ENCODE measurements at places on chromosomes 2 and 18.

- DNase-seq, result no peak
Observed at GRCh38 chr2:174888646-174889271, 116.4 kb downstream of the CHN1 start.

GRCh38 chr2:221154176-221154575, 417.9 kb downstream of the EPHA4 start:
- no peak for DNase-seq

DNA sequence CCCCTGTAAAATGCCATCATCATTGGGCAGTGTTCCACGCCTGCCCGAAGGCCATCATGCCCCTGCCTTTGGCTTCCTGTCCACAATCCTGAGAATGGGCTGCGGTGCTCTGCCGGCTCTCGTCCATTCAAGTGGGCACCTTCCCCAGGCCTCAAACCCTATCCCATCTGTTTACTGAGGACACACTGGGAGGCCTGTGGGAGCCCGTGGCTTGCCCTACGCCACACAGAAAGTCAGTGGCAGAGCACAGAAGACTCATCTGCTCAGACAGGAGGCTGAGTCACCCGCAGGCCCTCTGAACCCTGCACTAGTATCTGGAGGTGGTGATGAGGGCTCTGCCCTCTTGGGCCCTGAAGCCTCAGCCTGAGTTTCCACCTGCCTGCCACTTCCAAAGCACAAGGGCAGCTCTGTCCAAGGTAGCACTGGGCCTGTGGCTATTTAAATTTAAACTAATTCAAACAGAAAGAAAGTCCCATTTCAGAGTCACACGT, 19.1 kb upstream of the ANKRD53 start:
- no peak for DNase-seq

DNA sequence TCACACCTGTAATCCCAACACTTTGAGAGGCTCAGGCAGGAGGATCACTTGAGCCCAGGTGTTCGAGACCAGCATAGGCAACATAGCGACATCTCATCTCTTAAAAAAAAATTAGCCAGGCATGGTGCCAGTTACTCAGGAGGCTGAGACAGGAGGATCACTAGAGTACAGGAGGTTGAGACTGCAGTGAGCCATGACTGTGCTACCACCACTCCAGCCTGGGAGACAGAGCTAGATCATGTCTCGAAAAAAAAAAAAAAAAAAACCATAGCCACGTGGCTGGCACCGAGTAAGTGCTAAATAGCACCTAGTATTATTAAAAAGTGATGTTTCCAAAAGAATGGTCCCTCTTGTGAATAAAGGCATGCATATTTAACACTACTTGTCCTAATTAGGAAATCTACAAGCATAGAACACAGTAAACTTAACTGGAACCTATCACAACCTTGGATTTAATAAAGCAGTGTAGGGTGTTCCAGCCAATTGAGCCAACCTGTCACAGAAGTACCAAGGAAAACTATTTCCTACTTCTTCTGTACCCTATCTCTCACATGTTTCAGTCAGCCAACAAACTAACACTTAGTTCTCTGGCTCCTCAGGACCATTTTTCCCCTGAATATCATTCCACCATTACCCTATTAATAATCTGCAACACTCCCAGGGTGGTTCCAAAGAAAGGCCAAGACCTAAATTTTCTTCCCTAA, 8.8 kb downstream of the RAB1A start:
- no peak for DNase-seq

DNA sequence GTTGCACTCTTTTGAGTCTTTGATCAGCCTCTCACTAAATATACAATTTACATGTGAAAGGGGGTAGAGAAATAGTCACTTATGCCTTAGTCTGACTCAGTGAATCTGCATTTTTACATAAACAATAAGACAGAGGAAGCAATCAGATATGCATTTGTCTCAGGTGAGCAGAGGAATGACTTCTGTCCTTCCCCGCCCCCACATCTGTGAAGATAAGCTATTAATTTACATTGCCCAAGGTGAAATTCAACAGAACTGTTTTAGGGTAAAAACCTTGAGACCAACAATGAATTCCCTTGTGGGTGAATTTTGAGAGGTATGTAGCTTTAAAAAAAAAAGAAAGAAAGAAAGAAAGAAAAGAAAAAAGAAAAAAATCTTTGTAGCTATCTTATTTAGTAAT, 1302.9 kb upstream of the ACVR2A start:
- no peak for DNase-seq

DNA sequence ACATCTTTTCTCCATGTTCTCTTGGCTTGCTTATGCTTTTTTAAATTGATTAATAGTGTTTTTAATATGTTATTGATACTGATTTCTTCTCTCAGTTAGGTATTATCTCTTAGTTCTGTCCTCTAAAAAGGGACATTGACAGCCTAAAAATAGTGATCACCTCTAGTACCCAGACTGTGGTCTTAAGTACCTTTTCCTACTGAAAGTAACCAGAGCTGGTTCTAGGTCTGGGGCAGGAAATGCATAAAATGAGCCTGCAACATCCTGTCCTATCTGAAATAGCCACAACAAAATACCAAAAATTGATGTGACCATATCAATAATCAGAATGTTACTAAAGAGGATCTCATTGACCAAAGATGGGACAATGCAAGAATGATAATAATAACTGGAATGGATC, 113.3 kb downstream of the DNAH6 start:
- no peak for DNase-seq

DNA sequence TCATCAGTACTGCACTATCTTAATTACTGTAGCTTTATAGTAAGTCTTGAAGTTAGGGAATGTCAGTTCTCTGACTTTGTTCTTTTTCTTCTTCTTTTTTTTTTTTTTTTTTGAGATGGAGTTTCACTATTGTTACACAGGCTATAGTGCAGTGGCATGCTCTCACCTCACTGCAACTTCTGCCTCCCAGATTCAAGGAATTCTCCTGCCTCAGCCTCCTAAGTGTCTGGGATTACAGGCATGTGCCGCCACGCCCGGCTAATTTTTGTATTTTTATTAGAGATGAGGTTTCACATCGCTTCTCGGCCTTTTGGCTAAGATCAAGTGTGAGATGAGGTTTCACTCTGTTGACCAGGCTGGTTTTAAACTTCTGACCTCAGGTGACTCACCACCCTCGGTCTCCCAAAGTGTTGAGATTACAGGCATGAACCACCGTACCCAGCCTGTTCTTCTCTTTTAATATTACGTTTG, 41.9 kb upstream of the TANC1 start:
- no peak for DNase-seq

DNA sequence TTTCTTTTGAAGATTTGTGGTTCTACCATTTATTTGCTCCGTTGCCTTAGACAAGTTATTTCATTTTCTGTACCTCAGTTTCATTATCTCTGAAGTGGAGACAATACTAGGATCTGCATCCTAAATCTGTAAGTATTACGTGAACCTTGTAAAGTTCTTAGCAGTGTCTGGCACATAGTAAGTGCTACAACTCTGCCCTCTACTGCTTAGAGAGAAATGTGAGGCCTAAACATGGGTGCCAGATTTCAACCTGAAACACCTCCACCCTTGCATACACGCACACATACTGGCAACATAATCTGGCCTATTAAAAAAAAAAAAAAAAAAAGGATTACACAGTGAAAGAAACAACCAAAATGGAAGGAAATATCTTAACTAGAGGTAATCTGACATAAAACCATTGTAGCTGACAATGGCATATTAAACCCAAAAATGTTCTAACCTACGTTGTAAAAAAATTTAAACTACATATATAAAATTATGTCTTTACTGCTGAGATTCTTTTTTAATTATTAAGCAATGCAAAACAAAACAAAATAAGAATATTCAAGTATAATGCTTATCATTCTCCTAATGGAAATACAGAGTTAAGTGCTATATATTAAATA, 132.6 kb downstream of the MAP2 start:
- DNase-seq, result peak; percentile 18

GRCh38 chr2:208033701-208034502, 8.6 kb upstream of the PLEKHM3 start:
- DNase-seq, result peak; percentile 52

DNA sequence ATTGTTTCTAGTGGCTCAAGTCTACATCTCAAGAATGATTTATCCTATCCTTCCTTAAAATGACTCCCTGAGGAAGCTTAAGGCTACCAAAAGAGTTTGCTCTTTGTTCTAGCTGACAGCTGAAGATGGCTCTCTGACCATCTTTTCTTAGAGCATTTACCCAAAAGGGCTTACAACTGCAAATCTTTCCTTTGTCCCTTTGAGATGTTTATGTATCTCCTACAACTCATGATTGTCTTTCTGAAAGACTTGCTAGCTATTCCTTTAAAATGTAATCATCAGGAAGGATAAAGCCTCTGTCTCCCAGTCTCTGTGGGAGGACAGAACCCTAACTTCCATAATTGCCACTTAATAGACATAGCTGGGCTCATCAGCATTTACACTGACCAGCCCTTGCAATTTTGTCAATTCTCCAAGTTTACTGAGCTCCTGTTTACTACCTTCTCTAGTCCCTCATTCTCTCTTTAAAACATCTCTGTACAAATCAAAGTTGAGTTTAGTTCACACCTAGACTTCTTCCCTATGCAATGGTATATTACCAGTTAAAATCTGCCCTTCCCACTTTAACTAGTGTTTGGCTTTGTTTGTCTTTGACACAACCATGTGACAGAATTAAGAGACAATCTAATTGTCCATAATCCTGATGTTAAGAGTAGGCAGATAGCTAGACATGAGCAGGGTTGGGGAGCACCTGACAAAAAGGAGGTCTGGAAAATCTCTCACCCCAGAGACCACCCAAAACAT, 188.2 kb downstream of the PTH2R start:
- DNase-seq, result no peak

DNA sequence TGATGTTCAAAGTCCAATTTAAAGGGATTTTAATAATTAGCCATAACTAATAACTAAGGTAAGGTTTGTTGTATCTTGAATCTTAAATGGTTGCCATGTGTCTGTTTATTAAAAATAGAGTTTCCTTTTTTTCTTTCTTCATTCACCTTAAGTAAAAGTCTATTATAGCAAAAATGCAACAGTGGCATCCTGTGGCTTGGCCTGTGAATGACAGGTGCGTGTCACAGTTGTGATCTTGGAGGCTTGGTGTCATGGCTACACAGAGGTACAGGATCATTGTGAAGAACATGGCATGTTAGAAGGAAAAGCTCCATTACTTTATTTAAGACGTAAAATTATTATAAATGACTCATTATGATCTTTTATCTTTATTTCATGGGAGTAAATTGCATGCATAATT, 246.1 kb downstream of the BCL2 start:
- no peak for DNase-seq

- DNase-seq, result no peak
Observed at GRCh38 chr2:189409131-189409530, 32.1 kb upstream of the WDR75 start.

DNA sequence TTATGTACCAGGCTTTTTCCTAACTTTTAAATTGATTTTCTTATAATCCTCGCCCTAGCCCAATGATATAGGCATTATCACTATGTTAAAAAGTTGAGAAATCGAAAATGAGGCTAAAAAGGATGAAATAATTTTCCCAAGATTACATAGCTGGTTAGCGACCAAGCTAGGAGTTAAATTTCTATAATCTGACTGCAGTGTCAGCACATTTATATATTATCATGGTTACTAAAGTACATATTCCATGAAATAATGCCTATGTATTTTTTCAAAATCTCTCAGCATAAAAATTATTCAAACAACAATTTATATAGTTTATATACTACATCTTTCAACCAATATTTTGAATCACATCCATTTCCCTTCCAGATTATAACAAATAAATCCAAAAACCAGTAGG, 317.3 kb upstream of the TFPI start:
- no peak for DNase-seq

- no peak for DNase-seq
Observed at GRCh38 chr18:32425466-32425865, 45.2 kb downstream of the GAREM1 start.

GRCh38 chr2:120751553-120751952, 15.9 kb downstream of the GLI2 start:
- no peak for DNase-seq

GRCh38 chr2:45919711-45920111, 268.2 kb downstream of the PRKCE start:
- DNase-seq, result no peak

DNA sequence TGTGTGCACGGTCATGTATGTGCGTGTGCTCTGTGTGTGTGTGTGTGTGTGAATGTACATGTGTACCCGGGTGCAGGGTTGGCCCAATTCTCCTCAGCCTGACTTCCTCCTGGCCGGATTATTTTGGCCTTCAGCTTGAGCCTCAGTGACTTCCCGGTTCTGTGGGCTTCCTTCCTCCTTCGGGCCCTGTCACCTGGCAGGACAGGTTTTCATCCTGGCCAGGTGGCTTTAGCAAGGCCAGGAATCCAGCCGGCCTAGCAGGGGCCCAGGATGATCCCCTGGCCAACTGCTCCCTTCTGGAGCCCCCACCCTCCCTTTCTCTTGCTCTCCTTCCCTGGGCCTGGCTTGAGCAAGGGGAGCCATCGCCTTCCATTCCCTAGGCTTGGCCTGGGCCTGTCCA, 140.5 kb downstream of the INHBB start:
- DNase-seq, result no peak

DNA sequence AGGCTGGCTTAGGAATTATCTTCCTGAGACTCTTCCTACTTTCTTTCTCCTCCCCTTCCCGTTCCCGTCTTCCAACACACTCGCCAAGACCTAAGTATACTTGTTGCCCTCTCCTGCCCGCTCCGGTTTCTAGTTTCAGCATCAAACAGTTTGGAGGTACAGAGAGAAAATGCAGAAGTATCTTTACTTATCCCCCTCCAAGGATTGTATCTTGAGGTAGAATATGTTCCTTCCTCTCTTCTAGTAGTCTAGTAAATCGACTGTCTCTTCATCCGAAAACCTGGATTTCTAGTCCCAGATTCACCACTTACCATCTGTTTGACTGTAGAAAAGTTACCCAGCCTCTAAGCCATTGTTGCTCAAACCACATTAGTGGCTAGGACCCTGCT, 755 bp downstream of the EIF4E2 start:
- no peak for DNase-seq

GRCh38 chr18:66226782-66227181, 377.1 kb downstream of the CDH19 start:
- no peak for DNase-seq

Data from HuH-7 (cell line).